Brain pericyte (primary cell): ENCODE measurements at places on chromosomes 2 and 18.

- peak; percentile 90 for DNase-seq
Measured at GRCh38 chr2:215624423-215624829, 188.6 kb upstream of the FN1 start.

DNA sequence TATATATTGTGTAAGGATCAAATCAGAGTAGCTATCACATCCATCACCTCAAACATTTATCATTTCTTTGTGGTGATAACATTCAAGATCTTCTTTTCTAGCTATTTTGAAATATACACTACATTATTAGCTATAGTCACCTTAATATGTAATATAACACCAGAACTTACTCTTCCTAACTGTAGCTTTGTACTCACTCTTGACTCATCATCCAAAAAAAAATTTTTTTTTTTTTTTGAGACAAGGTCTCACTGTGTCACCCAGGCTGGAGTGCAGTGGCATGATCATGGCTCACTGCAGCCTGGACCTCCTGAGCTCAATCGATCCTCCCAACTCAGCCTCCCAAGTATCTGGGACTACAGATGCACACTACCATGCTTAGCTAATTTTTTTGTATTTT is 153.3 kb downstream of the EML6 start:
- DNase-seq: no peak

DNA sequence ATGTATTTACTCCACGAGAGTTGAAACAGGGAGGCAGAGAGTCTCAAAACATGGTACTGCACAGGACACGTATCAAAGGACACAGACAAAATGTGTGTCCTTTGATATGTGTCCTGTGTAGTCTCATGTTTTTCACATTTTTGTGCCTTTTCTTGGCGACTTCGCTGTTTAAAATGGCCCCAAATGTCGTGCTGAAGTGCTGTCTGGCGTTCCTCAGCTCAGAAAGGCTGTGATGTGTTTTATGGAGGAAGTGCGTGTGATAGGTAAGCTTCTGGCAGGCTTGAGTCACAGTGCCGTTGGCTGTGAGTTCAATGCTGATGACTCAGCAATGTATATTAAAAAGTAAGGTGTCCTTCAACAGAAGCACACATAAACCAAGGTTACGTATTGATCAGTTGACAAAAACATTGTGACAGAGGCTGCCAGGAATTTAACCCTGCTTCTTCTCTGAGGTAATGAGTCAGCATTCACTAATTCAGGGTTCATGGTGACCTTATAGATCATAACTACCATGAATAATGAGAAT is 78.2 kb downstream of the DYSF start:
- DNase-seq: no peak

DNA sequence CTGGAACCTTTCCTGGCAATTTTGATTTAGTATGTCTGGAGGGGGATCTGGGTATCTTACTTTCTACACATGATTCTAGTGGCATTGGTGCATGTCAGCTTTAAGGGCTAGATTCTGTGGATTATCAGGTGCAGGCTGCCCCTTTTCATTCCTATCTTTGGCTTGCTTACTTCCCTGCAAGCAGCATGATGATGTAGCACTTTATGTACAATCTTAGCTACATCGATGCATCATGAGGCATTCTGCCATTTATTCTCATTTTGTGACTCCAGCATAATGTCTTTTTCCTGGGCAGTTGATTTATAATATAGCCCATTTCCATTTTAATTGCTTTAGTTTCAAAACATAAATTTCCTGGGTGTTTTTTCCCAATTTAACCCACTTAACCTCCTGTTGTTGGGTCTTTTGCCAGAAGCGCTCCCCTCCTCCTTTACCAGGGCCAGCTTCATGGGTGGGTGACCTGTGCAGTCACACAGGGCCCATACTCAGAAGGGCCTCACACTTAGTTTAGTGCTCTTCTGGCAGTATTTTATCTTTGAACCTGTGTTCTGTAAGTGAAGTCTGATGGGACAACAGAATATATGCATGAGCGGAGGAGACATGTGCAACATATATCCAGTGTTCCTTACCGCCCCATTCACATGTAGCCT is 36.0 kb downstream of the TPGS2 start:
- DNase-seq: no peak

- no peak for DNase-seq
Measured at GRCh38 chr2:205848601-205849000, 166.3 kb downstream of the NRP2 start.

GRCh38 chr2:232097758-232098157 is 136.2 kb downstream of the DIS3L2 start:
- no peak for DNase-seq

DNA sequence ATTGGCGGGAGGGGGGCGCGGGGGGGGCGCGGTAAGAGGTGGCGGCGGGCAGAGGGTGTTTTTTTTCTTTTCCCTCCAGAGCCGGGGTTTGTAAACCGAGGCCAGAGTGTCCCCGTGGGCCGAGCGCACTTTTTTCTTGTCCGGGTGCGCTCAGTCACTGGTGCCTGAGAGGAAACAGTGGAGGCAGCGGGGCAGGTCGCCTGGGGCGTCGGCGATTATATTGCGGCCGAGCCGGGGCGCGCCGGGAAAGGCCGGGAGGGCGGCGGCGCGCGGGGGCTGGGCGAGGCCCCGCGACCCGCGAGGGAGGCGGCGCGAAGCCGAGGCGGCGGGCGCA is 275 bp downstream of the HOXD8 start:
- DNase-seq: no peak

- no peak for DNase-seq
Measured at GRCh38 chr18:60401346-60401745, 28.8 kb upstream of the MC4R start.

- DNase-seq: no peak
Measured at GRCh38 chr2:234496055-234496834, 636 bp downstream of the ARL4C start.

DNA sequence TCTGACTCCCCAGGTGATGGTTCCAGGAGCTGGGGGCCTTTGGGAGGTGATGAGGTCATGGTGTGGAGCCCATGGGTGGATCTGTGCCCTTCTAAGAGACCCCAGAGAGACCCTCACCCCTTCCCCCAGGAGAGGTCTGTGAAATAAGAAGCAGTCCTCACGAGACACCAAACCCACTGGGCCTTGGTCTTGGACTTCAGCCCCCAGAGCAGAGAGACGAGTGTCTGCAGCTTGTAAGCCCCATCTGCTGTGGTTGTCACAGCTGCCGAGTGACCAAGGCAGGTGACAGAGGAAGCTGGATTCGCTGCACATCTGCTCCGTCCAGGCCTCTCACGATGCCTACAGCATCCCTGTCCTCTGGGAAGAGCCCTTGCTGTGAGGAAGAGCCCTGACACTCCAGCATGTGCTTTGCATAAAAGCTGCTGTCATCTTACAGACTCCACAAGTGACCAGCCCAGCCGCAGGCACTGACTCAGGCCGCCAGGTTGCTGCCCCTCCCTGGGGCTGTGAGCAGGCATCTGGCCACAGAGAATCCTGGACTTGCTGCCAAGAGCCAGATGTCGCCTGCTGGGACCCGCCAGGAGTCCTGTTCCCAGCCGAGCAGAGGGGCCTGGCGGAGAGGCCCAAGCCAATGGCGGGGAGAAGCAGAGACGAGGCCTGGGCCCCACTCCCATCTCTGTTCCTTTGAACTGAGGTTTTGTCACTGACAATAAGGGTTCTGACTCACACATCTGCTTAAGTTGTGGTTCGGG is 150.8 kb downstream of the PXDN start:
- peak; percentile 77 for DNase-seq

GRCh38 chr2:30113617-30114293 is 33.1 kb upstream of the YPEL5 start:
- DNase-seq: peak; percentile 33

DNA sequence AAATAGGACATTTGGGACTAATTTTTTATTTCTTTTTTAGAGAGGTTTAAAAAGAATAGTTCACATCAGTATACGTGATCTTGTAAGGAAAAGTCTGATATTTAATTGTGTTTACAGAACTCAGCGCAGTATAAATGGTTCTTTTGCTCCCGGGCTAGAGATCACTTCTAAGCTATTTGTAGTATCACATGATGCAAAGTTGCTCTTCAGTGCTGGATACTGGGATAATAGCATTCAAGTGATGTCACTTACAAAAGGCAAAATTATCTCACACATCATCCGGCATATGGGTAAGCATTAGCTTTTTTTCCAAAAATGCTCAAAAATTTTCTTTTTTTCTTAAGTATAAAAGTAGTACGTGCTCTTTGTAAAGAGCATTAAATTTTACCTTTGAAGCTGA is 37.4 kb upstream of the CYP20A1 start:
- no peak for DNase-seq

- DNase-seq: peak; percentile 39
Measured at GRCh38 chr2:113390124-113390849, 47.2 kb upstream of the ZNG1B start.

DNA sequence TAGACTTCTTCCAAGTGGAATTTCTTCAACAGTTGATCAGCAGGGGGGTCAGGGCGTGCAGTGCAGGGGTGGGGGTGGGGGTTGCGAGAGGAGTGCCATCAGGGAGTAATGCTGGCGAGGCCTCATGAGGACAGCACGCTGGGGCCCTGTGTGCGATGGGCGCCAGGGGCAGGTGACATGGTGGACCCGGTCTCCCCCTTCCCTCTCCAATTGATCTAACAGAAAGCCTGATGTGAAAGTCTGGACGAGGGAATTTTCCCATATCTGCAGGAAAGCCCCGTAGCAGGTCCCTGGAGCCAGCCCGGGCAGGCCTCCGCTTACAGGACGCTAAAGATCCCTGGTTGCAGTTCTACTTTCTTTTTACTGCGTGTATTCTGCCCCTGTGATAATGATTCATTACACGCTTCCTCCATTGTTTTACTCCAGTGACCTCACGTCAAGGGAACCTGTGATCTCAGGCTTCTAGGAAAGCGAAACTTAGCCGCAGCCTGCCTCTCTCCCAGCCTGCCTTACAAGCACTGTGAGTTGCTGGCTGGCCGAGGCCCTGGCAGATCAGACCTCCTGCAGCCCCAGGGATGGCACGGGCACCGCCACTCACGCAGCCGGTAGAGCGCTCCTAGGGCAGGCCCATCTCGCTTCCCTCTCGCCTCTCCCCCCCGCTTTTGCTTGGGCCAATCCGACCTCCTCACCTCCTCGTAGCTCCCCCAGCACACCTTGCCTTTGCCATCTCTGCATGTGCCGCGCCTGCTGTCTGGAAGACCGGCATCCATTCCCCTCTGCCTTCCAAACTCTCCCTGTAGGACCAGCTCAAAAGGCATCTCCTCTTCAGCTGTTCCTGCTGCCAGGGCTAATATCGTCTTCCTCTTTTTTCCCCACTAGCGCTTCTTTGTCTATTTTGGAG is 19.2 kb downstream of the NEURL3 start:
- DNase-seq: no peak

GRCh38 chr2:1813371-1813770 is 69.1 kb upstream of the PXDN start:
- DNase-seq: no peak

DNA sequence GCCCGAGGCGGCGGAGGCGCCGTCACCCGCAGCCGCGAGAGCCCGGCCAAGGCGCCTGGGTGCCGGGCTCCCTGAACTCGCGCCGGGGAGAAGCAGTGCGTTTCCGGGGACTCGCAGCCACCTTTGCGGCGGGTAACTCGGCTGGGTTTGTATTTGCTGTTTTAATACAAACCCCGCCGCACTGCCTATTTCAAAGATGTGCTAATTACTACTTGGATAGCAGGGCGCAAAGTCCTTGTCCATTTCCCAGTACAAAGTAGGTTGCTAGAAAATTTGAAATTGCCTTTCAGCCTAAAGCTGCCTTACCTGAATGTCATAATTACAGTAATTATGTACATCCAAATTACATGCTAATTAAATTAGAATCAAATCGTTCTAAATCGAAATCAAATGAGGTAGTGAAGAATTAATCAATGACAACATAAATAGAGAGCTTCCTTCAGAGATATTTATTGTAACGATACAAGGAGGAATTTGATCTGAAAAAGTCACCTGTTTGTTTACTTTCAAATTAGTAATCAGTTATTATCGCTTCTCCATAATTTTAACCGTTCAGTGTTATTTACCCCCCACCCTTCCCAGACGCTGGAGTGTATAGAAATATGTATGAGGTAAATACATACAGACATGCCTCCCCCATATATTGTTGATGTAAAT is 8.1 kb downstream of the SP9 start:
- DNase-seq: no peak

- no peak for DNase-seq
Measured at GRCh38 chr2:143371616-143372015, 242.4 kb downstream of the ARHGAP15 start.

DNA sequence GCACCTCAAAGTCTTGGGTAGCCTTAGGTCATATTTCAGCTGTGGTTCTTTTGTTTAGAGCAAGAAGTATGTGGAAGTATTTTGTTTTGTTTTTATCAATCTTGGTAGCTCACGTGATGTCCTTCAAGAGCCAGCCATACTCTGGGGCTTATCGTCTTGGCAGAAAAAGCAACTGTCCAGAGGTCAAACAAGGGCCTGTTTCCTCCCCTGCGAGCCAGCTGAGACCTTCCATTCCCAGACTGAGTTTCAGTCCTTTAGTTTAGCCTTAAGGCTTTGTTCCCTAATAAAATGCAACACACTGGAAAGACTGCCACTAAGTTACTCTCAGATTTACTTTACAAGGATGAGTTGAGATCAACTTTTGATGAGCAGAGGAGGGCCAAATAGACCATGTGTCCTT is 63.5 kb downstream of the TXNL1 start:
- no peak for DNase-seq

- no peak for DNase-seq
Measured at GRCh38 chr2:54052825-54053718, 62.3 kb upstream of the ACYP2 start.

DNA sequence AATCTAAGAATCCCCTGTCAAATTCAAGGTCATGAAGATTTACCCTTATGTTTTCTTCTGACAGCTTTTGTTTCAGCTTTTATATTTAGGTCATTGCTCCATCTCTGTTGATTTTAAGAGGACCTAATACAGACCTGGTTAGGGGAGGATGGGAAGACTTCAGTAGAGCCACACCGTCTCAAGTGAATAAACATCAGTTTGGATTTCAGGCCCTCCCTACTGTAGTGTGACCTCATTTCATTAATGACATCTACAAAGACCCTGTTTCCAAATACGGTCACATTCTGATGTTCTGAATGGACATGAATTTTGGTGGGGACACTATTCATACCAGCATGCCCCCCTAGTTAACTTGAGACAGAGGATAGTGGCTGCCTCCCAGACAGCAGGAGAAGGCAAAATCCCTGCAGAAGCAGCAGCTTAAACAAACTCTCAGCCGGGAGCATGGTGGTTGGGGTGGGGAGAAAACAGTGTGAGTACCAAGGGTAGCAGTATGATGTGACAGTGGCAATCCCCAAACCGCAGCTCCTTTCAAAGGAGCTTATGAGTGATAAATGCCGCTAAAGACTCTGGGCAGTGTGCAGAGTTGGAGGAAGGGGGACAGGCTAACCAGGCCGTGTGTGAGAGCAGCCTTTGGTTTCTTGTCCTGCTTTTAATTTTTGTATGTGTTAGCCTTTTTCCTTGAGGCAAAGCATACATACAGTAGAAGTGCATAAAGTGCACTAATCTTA is 65.9 kb upstream of the TNP1 start:
- DNase-seq: no peak
